ENCODE measurements at places on chromosomes 6 and 20. TPM values are rescaled to one million over a fixed set of nuclear protein-coding genes. Genes with fewer than 3 reads are reported as not detected.

DNA sequence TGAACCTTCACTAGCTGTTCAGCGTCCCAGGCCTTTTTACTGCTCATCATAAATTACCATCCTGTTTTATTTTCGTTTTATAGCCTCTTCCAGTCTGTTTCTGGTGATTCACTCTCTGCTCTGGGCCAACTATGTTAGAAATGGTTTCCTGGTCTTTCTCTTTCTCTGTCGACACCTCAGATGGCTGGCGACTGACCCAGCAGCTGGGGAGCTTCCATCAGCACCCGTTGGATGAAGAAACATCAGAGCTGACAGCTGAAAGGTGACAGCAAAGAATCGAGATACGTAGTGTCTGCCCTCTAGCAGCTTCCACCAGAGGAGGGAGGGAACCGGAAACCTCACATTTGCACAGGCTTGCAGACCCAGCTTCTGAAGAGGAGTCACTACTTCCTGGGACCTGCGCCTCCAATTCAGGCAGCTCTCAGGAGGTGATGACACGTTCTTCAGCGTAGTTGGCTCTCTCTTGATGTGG, 82.9 kb upstream of the MLN start:
- DNase-seq, result no peak
- H3K4me3 ChIP-seq, result no peak overlapping the region
- H3K27ac ChIP-seq, result no peak overlapping the region

The PXT1 gene
- not detected for total RNA-seq

DNA sequence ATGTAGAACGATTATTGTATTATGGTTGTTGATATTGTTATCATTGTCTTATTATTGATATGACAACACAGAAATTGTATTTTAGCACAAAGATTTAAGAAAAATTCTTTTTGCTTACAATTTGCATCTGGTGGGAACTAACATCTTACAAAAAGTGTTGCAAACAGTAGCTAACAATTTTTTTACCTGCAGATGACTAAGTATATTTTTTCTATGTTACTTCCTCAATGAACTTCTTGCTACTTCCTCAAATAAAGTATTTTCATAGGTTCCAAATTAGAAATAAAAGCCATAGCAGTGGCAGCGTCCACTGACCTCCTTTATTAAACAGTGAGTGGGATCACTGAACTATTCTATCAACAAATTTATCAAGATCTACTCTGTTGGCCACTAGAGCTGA, 847.0 kb downstream of the PHF3 start:
- H3K4me1 ChIP-seq, result no peaks in the 10 kb centered on the region
- no peak overlapping the region for H3K27ac ChIP-seq
- H3K27me3 ChIP-seq, result no peaks in the 10 kb centered on the region
- H3K4me3 ChIP-seq, result no peak overlapping the region
- DNase-seq, result no peak
- no peaks in the 10 kb centered on the region for H3K36me3 ChIP-seq

GRCh38 chr20:58658760-58659159, 7.7 kb downstream of the STX16 start:
- no peaks in the 10 kb centered on the region for H3K27me3 ChIP-seq
- no peak overlapping the region for H3K27ac ChIP-seq
- no peak overlapping the region for H3K4me3 ChIP-seq
- H3K4me1 ChIP-seq, result peaks cover 10% of the 10 kb centered on the region
- H3K36me3 ChIP-seq, result peaks cover 20% of the 10 kb centered on the region
- no peak for DNase-seq

DNA sequence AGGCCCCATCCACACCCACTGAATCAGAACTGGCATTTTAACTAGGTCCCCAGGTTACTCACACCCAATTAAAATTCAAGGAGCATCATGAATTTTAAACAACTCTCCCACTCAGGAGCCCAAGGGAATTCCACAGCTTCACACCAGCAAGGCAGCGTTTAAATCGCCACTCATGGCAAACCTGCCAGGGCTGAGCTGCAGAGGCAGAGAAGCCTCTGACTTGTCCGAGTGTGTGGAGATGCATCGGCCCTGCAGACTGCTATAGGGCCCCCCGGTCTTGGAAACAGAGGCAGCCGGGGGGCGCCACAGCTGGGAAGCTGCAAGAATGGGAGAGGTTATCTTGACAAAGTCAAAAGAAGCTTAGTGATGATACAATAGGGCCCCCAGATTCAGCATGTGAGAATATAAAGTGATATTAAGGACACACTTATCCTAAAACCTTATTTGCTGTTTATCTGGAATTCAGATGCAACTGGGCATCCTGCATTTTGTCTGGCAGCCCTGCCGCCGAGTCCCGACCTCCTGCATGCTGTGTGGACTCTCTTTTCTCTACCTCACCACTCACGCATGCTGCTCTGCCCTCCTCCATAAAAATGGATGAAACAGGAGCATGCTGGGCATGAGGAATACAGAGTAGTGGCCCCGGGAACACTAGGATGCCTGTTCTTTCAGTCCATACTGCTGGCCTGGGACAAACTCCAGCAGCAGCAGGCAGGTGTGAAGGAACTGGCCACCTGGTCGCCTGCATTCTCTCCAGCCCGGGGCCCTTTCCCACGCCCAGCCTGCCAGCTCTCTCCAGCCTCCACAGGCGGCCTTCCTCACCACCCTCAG, 126.1 kb downstream of the PXDC1 start:
- no peaks in the 10 kb centered on the region for H3K27me3 ChIP-seq
- no peak for DNase-seq
- no peak overlapping the region for H3K4me3 ChIP-seq

DNA sequence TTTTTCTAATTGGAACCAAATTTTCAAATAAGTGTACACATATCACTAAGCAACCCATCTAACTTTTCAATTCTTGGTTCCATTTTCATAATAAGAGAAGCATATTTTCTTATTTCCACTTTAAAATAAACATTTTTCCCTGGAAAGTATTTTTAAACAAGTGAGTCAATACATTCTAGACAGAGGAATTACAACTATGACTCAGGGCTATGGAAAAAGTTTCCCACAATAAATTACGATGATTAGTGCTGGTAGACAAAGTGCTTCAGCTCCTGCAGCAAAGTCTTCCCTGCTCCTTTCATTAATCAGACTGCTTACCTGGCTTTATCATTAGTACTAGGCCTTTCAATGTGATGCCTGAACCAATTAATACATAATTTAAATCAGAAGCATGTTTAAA, 322.5 kb downstream of the HACE1 start:
- no peaks in the 10 kb centered on the region for H3K27me3 ChIP-seq
- no peaks in the 10 kb centered on the region for H3K36me3 ChIP-seq
- DNase-seq, result no peak
- H3K4me1 ChIP-seq, result peaks cover 1% of the 10 kb centered on the region
- H3K27ac ChIP-seq, result no peak overlapping the region

- H3K36me3 ChIP-seq, result no peaks in the 10 kb centered on the region
- H3K4me3 ChIP-seq, result no peak overlapping the region
- H3K27ac ChIP-seq, result no peak overlapping the region
- H3K4me1 ChIP-seq, result no peaks in the 10 kb centered on the region
- peaks cover 14% of the 10 kb centered on the region for H3K27me3 ChIP-seq
- DNase-seq, result no peak
Observed at GRCh38 chr6:113713665-113714064, 143.5 kb upstream of the MARCKS start.

DNA sequence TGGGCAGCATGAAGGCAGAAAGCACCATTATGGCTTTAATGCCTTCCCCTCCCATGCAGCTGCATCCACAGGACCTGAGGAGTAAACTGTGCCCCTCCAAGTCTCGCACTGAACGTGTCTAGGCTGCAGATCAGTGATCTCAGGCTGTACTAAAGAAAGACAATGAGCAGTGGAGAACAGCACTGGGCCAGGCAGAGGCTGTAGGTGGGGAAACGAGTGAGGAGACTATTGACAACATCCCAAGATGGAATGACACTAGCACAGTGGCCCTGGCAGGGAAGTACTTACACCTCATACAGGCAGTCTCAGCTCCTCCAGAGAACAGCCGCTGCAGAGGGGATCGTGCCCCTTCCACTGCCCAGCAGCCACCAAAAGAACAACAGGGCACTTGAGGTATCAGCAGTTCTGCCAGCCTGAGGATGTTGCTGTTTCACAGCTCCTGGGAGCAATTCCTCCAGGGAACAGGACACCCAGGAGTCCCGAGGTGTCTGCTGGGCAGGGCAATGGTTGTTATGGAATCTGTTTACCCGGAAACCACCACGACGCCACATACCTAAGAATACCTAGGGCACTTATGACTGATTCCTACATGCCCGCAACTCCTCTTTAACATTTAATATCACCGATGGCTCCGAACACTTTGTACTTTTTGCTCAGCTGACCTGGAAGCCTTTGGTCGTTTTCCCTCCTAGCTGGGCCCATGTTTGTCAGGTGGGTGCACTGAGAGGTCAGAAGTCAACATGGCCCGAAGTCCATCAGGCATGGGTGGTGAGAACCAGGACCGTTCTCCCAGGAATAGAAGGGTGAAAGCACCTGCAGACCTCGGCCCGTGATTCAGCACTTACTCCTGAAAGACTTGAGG, 79.1 kb downstream of the SLC22A23 start:
- DNase-seq, result no peak
- H3K4me1 ChIP-seq, result peaks cover 8% of the 10 kb centered on the region
- no peaks in the 10 kb centered on the region for H3K36me3 ChIP-seq

DNA sequence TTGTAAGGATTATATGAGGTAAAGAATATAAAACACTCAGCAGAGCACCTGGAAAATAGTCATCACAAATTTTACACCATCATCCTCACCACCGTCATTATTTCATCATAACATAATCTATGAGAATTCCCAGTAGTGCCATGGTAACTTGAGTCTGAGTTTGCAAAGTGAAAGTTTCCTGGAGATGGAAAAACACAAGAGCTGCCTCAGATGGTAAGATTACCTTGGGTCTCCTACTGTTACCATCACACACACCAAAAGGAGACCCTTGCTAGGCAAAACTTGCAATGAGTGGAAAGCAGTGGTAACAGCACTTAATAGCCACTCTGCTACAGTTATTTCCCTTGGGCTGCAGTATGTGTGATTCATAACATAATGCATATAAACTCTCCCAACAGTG, 589.8 kb downstream of the RNF144B start:
- H3K27me3 ChIP-seq, result no peaks in the 10 kb centered on the region
- no peaks in the 10 kb centered on the region for H3K4me1 ChIP-seq
- no peak overlapping the region for H3K27ac ChIP-seq
- H3K36me3 ChIP-seq, result no peaks in the 10 kb centered on the region
- no peak overlapping the region for H3K4me3 ChIP-seq

- DNase-seq, result no peak
- no peaks in the 10 kb centered on the region for H3K36me3 ChIP-seq
Observed at GRCh38 chr6:7953753-7954152, 43.2 kb upstream of the TXNDC5 start.

DNA sequence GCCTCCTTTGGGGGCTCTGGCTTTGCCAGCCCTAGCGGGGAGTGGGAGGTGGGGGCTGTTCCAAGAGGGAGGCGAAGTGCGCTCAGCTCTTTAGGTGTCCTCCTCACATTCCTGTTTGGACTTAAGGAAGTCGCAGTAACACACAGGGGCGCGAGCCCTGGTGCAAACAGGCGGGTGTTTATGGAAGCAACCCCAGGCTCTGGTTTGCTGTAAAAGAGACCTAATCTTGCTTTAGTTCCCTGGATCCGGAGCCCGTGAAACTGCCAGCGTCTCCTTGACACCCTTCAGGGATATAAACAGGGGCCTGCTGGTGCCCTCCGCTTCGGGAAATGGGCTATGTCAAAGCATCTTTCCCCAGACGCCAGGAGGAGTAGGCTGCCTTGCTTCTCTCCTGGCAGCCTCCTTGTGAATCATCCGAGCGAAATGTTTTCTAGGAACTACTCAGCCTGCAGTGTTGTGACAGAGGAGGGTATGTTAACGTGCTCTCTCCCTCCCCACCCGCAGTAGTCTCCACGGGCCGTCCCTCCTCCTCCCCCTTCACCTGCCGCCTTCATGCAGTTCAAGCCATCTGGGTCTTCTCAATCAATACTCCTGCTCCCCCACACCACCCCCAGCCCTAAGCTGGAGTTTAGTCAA, 168.0 kb upstream of the LRFN2 start:
- H3K27ac ChIP-seq, result no peak overlapping the region
- peaks cover 45% of the 10 kb centered on the region for H3K27me3 ChIP-seq
- H3K4me3 ChIP-seq, result no peak overlapping the region
- no peaks in the 10 kb centered on the region for H3K36me3 ChIP-seq
- DNase-seq, result no peak

GRCh38 chr6:131635384-131636340, 1.4 kb upstream of the ENPP3 start:
- no peaks in the 10 kb centered on the region for H3K4me1 ChIP-seq
- H3K4me3 ChIP-seq, result no peak overlapping the region
- H3K27me3 ChIP-seq, result no peaks in the 10 kb centered on the region
- no peaks in the 10 kb centered on the region for H3K36me3 ChIP-seq
- no peak overlapping the region for H3K27ac ChIP-seq

The KCNQ2 gene
- total RNA-seq, result not detected

GRCh38 chr6:20709451-20709850, 175.2 kb downstream of the CDKAL1 start:
- H3K27ac ChIP-seq, result no peak overlapping the region
- no peak overlapping the region for H3K4me3 ChIP-seq
- H3K4me1 ChIP-seq, result peaks cover 5% of the 10 kb centered on the region
- no peaks in the 10 kb centered on the region for H3K36me3 ChIP-seq
- no peaks in the 10 kb centered on the region for H3K27me3 ChIP-seq

GRCh38 chr6:145427232-145427631, 308.1 kb downstream of the EPM2A start:
- no peak overlapping the region for H3K27ac ChIP-seq
- no peaks in the 10 kb centered on the region for H3K27me3 ChIP-seq
- no peaks in the 10 kb centered on the region for H3K36me3 ChIP-seq
- no peak for DNase-seq
- no peak overlapping the region for H3K4me3 ChIP-seq

DNA sequence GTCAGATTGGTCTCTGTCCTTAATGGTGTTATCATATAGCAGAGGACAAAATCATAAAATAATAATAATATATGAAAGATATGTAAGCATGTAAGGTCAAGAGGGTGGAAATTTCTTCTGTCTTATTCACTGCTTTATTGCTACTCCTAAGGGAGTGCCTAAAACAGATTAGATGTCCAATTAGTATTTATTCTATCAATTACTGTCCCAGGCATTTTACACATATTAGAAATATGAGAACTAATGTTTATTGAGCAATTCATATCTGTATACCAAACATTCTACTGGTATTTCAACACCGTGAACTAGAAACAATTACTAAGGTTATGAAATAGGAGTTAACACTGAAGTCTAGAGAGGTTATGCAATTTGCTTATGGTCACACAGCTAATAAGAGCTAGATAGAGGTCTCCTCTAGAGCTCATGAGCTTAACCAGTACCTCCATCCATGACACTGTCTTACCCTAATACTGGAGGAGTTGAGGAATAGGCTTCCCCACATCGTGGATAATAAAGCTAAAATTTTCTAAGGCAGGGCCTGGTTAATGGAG, 302.3 kb downstream of the PLCB1 start:
- no peak for DNase-seq
- no peak overlapping the region for H3K4me3 ChIP-seq
- no peaks in the 10 kb centered on the region for H3K4me1 ChIP-seq
- no peak overlapping the region for H3K27ac ChIP-seq

- no peaks in the 10 kb centered on the region for H3K27me3 ChIP-seq
- H3K4me1 ChIP-seq, result peaks cover 4% of the 10 kb centered on the region
- no peak overlapping the region for H3K4me3 ChIP-seq
- H3K27ac ChIP-seq, result no peak overlapping the region
- no peak for DNase-seq
Observed at GRCh38 chr6:155883741-155884140, 428.1 kb upstream of the NOX3 start.

Data from left lung (tissue), 14 donors.